ENCODE measurements at places on chromosomes 2 and 18.

DNA sequence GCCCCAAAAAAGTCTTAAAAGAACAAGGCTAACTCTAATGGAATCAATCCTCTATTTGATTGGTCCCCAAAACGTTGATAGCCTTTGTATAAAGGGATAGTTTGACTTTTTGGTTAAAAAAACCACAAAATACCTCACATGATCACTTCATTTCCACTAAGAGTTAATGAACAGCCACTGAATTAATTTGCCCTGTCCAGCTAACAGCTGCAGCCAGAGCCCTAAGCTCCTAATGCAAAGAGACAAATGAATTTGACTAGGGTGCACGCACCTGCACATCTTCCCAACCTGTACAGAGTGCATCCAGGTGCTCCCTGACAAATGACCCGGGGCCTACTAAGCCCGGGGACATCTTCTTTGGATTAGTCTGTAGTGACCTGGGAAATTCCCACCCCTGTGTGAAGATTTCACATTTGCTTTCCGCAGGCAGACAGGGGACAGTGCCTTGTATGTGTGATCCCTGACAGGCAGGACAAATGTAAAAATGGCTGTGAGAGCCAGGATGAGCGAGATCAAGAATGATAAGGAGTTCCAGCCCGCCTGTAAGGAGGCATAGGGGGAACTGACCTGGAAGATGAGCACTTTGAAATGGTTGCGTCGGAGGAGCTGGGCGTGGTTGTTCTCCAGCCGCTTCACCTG, 893 bp downstream of the CAVIN2 start:
- no peak for DNase-seq

- DNase-seq, result peak; percentile 65
Measured at GRCh38 chr2:157875641-157876065, 477 bp downstream of the ACVR1 start.

GRCh38 chr2:72993147-72993932, 76.0 kb downstream of the EMX1 start:
- DNase-seq, result peak; percentile 37

GRCh38 chr18:9831036-9831722, 54.6 kb upstream of the TXNDC2 start:
- no peak for DNase-seq

DNA sequence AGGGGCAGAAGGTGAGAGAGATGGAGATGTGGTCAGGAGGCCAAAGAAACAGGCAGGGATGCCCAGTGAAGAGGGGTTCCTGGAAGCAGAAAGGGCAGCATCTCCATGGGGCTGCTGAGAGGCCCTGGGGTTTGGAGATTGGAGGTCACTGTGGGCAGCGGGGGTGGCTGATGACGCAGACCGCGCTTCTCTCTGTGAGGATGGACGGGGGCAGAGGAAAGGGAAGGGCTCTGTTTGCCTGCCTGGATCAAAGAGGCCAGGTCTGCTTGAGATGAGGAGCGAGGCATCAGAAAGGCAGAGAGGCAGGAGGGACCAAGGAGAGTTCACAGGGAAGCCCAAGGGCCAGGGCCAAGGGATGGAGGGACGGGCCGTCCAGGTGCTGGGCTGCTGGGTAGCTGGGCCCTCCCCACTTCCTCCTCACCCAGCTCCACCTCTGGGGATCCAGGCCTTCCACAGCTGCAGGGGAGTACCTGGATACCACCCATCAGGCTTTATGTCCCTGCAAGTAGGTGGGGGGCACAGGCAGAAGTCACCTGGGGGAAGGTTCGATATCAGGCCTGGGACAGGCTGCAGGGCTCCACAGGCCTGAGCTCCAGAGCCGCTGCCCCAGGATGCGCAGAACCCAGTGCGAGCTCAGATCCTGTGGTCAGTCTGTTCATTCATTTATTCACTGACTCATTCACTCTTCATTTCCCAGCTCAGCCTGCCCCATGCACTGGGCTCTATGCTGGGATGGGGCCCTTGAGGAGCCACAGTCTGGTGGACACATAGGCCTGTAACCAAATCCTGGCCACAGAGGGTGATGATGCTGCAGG, 30.6 kb downstream of the ADRA2B start:
- DNase-seq, result peak; percentile 11

DNA sequence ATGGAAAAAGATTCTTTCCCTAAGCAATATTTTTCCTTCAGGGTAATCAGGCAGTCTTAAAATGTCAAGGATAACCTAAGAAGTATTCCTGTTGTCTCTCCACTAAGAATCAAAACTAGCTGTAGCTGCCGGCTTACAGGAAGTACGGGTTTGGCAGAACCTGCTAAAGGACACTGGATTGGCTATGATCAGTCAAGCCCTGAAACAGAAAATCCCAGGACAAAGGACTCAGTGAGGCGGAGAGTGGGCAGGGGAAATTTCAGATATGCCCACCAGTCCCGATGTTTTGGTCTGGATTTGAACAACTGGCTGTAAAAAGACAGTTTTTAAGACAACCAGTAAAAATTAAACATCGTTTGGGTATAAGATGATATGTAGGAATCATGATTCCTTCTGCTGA, 155.7 kb downstream of the HDAC4 start:
- DNase-seq, result no peak

GRCh38 chr2:25164561-25164960, 3.8 kb downstream of the POMC start:
- DNase-seq, result no peak

GRCh38 chr2:162734866-162735265, 103.7 kb downstream of the KCNH7 start:
- DNase-seq, result no peak

DNA sequence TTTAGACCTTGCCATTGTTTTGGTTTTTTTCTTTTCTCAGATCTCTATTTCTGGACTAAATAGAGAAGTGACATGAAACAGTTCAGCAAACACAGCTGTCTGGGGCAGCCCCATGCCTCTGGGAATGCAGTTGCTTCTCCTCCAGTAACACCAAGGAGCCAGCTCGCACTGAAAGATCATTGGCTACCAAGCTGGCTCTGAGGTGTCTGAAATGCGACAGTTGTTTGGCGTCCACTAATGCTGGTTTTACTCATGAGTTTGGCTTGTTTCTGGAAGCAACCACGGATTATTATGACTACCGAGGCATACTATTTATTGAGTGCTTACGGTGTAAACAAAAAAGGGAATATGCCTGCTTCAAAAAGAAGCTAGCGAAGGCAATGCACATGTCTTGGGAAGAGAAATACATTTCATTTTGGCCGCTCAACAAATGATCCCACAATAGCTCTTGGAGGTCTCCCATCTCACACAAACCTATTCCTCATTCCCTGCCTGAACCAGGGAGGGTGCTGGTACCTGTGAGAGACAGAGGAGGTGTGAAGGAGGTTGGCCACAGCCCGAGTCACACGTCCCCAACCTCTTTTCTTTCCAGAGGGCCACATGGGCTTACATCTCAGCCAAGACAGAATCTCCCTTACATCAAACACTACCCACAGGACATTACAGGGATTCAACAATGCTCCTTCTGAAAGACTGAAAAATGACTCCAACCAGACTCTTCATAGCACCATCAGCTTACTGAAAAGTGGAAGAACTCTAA, 37.5 kb upstream of the NEB start:
- DNase-seq, result no peak
